ENCODE measurements at places on chromosomes 5 and 9.

DNA sequence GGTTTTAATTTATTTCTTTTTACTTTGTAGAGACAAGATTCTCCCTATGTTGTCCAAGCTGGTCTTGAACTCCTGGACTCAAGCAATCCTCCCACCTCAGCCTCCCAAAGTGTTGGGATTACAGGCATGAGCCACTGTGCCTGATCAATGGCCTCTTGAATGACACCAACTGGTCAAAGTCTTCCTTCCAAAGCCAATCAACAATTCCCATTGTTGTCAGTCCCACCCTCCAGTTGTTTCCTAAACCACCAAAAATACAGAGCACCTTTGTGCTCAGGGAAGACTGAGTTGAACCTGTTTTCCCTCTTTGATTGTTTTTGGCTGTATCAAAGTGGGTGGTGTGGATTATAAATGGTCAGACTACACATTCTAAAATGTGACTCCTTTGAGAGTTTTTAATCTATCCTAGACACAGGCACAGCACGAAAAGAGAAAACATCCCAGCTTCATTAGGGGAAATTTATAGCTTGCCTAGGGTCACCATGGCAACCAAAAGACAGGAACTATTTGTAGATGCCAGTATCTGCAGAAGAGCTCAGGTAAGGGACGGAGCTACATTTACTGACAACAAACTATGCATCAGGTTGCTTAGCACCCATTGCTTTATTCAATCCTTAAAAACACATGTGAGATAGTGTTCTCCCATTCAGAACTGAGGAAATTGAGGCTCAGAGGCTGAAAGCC is 27.6 kb upstream of the ATP6V1G1 start:
- no peak for DNase-seq

DNA sequence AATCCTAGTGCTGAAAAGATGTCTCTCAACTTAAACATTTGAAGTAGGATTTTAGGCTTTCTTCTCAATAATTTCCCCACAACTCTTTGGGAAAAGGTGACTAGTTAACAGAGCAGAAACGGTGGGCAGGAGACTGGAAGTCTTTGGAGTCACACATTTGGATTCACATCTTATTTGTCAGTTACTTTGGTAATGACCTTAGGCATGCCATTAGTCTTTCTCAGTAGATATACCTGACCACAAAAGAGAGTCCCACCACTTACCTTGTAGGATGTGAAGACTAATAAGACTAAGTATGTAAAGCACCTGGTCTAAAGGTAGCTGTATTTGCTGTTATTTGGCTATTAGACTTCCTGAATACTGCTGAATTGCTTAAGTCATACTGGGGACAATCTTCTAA is 35.4 kb downstream of the DAP start:
- no peak for DNase-seq

- no peak for DNase-seq
These were observed 20.4 kb downstream of the NFX1 start for GRCh38 chr9:33310748-33311147.

DNA sequence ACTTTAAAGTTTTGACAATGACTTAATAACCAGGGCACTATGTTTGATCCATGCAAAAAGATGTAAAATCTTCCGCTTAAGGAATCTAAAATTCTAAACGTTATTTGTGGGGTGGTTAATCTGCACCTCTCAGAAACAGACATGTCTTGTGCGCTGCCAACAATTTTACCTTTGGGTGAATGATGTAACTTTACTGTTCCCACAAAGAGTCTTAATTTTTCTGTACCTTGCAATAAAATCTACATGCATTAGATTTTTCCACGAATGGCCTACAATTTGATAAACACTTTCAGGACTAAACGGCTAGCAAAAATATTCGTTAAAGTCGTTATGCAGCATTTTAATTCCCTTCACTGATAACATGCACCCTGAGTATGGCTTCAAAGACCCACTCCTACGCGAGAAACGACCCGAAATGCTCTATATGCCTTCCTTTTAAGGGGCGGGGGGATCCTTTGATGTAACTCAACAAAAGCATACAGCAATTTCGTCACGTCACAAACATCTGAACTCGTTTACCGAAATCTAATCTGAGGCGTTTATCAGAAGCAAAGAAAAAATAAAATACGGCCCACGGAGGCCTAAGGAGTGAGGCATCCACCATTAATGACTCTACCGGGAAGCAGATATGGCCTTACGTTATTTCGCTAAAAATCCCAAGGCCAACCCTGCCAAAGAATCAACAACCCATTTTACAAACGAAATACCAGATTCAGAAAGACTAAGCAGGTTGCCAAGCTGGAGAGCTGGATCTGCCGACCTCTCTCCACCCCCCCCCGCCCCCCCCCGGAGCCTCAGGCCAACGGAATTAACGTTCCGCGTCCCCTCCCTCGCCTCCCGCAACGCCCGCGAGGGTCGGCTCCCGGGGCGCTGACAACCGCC is 621 bp downstream of the AK6 start:
- peak; percentile 13 for DNase-seq

DNA sequence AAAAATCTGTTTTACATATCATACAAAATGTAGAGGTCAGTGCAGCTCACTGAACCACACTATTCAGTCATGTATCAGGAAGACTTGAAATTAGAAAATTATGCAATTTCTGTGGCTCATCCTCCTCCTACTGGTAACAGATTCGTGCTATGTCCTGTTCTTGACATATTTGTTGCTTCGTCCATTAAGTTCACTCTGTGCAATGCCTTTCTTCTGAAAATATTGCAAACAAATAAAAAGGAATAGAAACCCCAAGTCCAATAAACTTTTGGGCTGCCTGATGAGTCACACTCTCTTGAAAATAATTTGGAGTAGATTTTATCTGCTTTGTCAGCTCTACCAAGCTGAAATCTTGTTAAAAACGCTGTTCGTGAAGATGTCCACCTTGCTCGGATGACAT is 391.2 kb downstream of the RAB3C start:
- no peak for DNase-seq

DNA sequence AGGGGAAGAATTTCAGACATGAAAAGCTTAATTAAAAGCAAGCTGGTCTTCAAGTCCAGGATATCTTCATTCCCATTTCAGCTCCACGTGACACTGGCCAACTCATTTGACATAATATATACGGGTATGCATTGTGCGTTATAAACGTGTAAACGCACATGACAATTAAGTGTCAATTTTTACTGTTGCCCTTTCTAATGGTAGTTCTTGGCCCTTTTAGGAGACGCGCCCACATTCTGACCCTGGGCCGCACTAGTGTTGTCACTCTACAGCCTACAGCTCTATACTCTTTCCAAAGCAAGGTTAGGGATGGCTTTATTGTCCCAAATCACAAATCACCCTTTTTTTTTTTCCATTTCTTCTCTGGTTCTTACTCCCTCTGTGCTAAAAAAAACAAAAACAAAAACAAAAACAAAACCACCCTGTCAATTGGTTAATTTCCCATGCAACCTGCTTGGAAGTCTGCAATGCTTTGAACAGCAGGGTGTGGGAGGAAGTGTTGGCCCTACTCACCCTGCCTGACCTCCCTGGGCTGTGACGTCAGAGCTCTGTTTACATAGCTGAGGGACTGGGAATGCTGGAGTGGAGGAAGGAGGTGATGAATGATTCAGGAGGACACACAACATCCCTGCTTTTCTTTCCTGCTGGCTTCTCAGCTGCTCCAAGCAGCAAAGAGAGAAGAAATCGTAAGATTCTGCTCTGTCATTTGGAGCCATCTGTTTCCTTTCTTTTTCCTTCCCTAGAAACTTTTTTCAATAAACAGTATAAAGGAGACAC is 19.3 kb downstream of the RFK start:
- DNase-seq: peak; percentile 88

- DNase-seq: no peak
These were observed 25.0 kb upstream of the STARD4 start for GRCh38 chr5:111537141-111538024.

GRCh38 chr9:96116275-96117064 is 185.5 kb downstream of the HSD17B3 start:
- no peak for DNase-seq

DNA sequence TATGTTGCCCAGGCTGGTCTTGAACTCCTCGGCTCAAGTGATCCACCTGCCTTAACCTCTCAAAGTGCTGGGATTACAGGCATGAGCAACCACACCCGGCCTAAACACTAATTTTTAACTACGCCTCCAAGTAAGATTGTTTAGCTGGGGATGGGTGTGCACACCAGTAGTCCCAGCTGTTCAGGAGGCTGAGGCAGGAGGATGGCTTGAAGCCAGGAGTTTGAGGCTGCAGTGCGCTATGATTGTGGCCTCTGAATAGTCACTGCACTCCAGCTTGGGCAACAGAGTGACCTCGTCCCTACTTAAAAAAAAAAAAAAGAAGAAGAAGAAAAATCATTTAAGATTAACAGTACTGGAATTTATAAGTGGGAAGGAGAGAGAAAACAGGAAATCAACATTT is 90.8 kb upstream of the NR5A1 start:
- no peak for DNase-seq

GRCh38 chr5:80125962-80126480 is 90.9 kb downstream of the THBS4 start:
- DNase-seq: peak; percentile 47

DNA sequence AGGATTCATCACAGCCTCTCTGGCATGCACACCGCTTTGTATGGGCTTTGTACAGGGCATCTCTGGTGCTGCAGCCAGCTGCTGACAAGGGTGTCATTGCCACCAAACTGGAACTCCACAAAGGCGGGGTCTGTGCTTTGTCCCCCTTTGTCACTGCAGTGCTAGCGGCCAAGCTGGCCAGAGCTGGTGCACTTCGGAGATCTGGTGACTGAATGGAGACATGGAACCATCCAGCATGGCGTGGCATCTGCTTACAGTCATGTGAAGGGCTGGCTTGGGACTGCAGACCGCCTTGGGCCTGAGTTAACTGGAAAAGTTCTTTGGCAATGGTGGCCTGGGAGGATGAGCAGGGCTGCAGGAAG is 18.7 kb upstream of the COL5A1 start:
- no peak for DNase-seq

GRCh38 chr9:135043345-135043744 is 44.1 kb upstream of the OLFM1 start:
- no peak for DNase-seq

- peak; percentile 80 for DNase-seq
These were observed 64.8 kb downstream of the GDNF start for GRCh38 chr5:37774912-37775483.

DNA sequence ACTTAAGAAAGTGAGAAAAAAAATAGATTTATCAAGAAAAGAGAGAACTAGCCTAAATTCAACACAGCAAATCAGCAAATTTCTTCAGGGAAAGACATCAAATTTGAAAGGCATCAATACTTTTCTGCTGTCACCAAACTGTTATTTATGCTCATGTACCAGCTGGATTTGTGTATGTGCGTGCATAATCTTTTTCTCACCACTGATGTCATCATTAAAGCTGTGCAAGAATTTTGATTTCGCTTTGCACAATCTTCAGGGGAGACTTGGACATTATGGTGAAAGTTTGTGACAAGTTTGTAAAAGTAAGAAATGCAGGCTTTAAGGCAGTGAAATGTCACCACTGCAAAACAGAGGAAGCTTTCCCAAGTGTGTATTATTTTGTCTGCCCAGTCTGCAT is 215.4 kb downstream of the SLF1 start:
- DNase-seq: peak; percentile 3
